ENCODE measurements at places on chromosomes 12 and 14.

- no peak for DNase-seq
Measured at GRCh38 chr14:51224551-51224950, 15.5 kb upstream of the TMX1 start.

DNA sequence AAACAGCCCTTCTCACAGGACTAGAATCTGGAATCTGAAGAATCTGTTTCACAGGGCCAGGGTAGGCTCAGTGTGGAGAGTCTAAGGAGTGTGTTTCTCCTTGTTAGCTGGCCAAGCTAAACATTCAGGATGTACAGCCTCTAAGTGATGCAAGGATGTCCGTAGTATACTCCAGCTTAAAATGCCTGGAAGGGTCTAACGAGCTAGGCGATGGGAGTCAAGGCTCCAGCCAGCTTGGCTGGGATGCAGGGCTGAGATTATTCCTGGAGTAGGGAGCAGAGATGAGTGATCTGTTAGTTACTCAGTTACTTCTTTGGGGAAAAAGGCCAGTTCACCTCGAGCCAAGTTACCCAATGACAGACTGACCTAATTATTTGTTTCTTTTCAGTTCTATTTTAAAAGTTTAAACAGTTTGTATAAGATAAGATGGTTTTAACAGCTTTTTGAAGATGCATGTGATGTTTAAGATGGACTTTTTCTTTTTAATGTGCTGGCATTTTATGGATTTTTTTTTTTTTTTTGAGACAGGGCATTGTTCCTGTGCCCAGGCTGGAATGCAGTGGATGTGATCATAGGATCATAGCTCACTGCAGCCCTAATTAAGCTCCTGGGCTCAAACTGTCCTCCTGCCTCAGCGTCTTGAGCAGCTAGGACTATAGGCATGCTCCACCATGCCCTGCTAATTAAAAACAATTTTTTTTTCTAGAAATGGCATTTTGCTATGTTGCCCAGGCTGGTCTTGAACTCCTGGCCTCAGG is 41.1 kb downstream of the SYNE2 start:
- peak; percentile 64 for DNase-seq

GRCh38 chr14:34347683-34348082 is 114.4 kb downstream of the SPTSSA start:
- no peak for DNase-seq

DNA sequence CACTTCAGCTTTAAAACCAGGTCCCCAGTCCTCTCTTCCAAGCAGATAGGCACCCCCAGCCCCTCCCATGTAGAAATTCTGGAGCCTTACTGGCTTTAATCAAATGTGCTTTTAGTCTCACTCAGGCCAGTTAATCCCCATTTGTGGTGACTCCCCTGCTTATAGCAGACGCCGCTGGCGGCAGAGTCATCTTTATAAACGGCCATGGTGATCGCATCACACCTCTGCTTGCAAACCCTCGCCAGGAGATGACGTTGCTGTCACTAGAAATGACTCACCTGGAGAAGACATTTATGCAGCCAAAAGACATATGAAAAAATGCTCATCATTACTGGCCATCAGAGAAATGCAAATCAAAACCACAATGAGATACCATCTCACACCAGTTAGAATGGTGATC is 369.3 kb downstream of the VRK1 start:
- no peak for DNase-seq

- DNase-seq, result no peak
Measured at GRCh38 chr12:76704693-76705092, 59.2 kb upstream of the ZDHHC17 start.

DNA sequence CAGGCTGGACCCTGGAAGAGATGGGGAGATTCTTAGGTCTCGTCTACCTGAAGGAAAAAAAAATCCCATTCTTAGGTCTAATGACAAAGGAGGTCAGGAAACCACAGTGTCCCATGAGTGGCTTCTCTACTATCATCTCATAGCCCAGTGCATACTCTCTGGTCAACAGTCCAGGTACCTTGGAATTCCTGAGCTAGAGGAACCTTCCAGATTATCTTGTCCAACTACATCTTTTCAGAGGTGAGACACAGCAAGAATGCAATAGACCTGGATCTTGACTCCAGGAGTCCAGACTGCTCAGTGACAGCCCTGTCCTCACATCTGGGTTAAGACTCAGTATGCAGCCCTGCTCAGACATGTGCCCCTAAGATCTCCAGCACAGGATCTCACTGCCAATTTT is 177.5 kb upstream of the NOS1 start:
- DNase-seq, result no peak

DNA sequence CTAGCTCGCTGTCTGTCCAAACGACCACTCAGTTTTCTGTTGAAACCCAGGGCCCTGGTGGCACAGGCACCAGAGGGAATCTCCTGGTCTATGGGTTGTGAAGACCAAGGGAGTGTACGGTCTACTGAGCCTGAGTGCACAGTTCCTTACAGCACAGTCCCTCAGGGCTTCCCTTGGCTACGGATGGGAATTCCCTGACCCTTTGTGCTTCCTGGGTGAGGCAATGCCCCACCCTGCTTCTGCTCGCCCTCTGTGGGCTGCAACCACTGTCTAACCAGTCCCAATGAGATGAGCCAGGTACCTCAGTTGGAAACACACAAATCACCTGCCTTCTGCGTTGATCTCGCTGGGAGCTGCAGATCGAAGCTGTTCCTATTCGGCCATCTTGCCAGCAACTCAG is 22.6 kb downstream of the GPHN start:
- no peak for DNase-seq

DNA sequence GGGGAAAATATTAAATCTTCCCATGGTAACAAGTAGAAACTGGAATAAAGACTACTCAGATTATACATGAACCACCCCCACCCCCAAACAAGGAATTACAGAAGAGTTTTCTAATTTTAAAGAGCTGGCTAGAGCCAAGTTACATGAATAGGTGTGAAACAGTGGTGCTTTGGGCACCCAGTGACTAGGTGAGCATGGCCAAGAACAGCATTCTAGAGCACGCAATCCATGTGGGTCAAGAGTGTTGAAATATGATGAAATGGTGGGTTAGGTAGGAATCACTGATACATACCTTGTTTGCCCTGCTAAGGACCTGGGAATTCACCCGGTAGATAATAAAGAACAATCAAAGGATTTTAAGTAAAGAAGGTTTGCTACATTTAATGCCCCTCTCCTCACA is 118.1 kb upstream of the SLCO1C1 start:
- no peak for DNase-seq

- no peak for DNase-seq
Measured at GRCh38 chr12:44227616-44228015, 391.7 kb downstream of the TMEM117 start.

- peak; percentile 43 for DNase-seq
Measured at GRCh38 chr12:117439531-117440001, 78.1 kb upstream of the NOS1 start.

GRCh38 chr14:57657487-57657886 is 163.8 kb upstream of the CCDC198 start:
- no peak for DNase-seq

- DNase-seq, result peak; percentile 74
Measured at GRCh38 chr12:111715279-111715678, 29.4 kb downstream of the ACAD10 start.

DNA sequence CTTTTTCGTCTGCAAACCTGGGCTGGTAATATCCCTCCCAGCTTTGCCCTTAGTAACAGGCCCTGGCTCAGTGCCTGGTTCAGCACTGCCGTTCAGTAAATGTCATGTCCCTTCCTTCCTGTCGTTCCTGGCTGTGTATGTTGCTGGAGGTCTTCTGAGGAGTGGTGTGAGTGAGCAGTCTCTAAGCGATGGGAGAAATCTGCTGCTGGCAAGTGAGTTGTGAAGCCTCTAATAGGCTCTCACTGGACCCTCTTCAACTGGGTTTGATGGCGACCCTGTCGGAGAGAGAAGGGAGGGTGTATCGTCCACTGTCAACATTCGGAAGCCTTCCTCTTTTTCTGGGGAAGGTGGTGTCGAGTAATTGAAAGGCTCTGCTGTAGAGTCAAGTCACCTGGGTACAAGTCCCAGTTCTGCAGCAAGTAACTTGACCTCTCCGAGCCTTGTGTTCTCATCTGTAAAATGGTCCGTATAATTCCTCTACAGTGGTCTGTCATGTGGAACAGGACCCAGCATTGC is 62.8 kb downstream of the HRK start:
- peak; percentile 58 for DNase-seq

GRCh38 chr14:59904184-59904583 is 15.8 kb upstream of the LRRC9 start:
- no peak for DNase-seq

DNA sequence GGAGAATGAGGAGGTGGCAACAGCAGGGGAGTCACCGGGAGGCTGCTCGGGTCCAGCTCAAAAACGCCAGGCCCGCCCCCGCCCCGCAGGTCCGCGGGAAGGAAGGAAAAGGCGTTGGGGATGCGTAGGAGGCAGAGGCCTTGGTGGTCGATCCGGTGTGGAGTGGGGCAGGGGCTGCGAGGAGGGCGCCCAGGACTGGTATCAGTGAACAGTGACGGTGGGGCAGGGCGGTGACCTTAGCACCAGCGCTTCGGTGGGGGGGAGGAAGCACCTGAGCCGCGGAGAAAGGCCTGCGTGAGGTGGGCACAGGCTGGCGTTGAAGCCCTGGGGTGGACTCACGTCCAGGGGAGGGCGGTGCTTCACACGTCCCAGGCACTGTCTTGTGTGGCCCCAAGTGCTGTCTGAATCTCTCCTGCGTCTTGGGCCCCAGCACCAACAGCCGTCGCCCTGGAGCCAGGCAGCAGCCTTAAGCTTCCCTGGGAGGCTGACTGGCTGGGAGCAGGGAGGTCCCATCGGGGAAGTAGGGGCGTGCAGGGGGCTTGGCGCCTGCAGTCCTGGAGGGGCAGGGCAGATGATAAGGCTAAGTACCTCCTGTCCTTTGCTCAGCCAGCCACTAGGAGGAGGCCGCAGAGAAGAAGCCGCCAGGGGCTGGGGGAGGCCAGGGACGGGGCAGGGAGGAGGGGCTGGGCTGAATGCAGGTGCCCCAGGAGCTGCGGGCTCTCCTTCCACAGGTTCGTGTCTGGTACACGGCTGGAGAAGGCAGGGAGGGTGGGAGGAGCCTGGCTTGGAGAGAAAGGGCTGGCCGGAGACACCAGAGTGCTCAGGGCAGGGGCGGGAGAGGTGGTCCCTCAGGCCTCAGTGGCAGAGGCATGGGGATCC is 26.5 kb downstream of the ZBTB42 start:
- DNase-seq, result peak; percentile 61

DNA sequence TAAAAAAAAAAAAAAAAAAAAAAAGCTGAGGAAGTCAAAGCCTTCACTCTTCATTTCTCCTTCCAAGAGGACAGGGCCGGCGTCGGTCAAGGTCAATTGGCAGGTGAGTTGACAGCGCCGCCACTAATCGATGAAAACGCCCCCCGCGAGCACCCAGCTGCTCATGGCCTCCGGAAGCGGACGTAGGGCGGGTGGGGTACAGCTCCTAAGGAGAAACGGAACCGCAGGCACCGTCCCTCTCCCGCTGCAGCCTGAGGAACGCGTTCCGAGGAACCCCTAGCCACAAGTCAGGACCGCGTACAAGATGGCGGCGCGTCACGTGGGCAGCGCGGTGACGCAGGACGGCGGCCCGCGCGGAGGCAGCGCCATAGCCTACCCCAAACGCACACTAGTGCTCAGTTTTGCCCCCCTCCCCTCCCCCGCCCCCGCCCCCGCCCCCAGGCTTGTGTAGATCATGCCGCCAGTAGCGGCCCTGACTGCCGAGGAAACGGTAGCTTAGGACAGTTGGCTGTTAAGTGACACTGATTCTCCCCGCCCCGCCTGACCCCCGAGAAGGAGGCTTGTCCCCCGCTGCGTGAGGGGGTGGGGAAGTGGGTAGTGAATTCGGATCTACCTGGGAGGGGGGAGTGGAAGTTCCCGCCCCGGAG is at the start of gene ATF1:
ATF1 (plus strand) TSS at position 463 of the 647 bp plus-strand sequence. CDS start 16,045 bp downstream, outside the sequence.
- peak; percentile 96 for DNase-seq

GRCh38 chr12:40616383-40616915 is 75.8 kb upstream of the CNTN1 start:
- DNase-seq, result no peak

GRCh38 chr12:112557951-112558630 is 139.3 kb downstream of the PTPN11 start:
- DNase-seq, result no peak

DNA sequence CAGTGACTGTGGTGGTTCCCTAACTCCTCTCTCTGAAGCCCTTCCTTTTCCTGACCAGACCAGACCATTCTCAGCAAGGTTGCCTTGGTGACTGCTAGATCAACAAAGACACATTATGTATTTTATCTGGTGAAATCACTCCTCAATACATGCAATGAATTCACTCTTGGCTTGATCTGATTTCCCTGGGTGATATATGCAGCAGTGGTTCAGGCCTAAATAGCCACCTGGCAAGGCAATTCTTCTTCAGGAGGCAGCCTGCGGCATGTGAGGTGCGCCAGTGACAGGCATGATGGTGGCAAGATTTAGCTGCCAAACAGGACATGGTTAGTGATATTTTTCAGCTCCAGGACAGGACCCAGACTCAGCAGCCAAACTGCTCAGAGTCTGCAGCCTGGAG is 350.3 kb upstream of the CCDC196 start:
- no peak for DNase-seq

DNA sequence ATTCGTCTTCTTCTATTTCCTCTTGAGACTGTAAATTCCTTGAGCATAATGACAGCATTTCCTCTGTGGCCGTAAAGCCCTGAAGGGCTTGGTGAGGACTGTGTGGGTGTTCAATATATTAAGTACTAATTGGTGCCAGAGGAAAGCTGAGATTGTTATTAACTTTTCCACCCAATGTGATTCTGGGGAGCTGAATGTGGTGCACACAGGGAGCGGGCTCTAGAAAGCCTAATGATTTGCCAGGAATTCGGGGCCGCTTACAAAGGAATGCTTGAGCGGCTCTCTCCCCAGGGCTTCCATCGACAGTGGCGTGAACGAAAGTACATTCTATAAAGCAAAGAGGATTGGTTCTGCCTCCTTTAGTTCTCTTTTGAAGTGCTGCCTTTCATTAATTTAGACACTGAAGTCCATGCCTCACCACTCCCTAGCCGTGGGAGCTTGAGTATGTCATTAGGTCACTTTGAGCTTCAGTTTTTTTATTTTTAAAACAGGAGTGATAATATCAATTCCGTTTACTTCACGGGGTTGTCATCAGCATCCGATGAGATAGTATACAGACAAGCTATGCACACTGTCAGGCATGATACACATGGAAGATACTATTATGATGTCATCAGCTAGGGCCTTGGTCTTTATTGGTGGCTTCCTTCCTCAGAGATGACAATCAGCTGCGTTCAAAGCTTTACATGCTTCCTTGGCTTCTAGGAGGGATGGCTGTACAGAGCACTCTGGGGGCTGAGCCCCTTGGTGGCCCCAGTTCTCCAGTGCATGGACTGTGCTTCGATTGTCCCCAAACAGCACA is 11.0 kb upstream of the GSG1 start:
- DNase-seq, result no peak

DNA sequence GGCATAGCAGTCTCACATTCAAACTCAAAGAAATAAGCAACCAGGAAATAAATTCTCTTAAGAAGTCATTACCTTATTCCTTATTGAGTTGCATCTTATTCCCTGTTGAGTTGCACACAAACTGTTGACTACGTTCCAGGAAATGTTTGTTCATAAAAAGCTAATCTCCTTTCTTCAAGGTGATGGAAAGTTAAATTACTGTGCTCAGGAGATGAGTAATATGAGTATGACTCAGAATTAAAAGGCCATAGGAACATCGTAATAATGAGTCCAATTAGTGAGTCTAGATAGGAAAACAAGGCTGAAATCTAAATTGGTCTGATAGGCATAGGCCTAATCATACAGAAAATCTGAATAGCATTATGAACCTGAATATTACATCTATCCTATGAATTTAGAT is 203.1 kb downstream of the SLC2A13 start:
- no peak for DNase-seq
